Cerebellar nuclear complex (tissue), 1 donor: ENCODE measurements at places on chromosomes 12 and 14.

GRCh38 chr12:45234139-45234865 lies 18.4 kb downstream of the ANO6 start:
- DNase-seq: no peak

- no peak for DNase-seq
Observed at GRCh38 chr14:31740688-31741087, 179.5 kb downstream of the NUBPL start.

- DNase-seq: no peak
Observed at GRCh38 chr14:78840898-78841297, 670.7 kb downstream of the NRXN3 start.

DNA sequence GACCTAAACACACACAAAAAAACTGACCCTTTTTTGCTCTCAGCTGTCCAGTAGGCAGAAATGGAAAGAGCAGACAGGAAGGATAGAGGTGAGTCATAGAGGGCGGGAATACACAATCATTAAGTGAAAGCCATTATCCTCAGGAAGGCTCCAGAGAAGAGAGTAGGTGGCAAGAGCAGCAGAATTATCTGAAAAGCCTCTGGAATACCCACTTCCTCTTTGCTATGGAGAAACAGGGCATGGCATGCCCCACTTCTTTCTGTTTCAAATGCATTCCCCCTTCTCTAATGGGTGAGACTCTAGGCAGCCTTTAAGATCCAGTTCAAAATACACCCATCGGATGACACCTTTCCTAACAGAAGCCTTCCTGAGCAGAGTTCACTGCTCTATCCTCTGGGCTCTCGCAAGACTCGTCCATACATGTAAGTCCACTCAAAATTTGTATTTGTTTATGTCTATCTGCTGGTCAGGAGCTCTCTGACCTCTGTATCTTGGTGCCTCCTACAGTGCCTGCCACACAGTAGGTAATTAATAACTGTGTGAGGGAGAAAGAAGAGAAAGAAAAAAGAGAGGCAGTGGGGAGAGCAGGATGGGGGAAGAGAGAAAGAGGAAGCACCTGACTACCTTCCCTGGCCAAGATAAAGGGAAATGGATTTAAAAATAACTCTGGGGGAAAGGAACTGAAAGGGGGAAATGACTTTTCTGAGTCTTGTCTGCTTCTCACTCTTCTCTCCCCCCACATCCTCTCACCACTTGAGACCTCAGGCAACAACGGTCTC lies 8.5 kb downstream of the KLHL33 start:
- DNase-seq: no peak

- no peak for DNase-seq
Observed at GRCh38 chr14:23528555-23528954, 23.0 kb downstream of the ZFHX2 start.

DNA sequence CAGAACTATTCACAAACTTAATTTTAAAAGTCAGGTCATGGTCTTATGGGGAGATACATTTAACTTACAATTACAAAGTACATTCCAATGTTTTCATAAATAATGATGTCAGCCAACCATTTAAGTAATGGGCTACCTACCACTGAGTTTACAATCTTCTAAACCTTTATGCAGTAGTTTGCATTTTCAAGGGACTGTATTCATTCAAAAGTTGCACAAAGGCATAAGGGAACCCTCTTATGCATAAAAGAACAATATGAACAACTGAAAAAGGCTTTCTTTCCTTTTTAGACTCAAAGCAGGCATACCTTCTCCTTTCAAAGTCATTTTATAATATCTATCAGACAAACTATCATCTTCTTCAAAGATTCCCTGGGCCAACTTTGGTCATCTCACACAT lies 230.2 kb downstream of the SLC2A13 start:
- no peak for DNase-seq

GRCh38 chr12:48198672-48198971 lies 4.5 kb downstream of the OR10AD1 start:
- no peak for DNase-seq

GRCh38 chr14:95189367-95190132 lies 32.2 kb upstream of the DICER1 start:
- no peak for DNase-seq

DNA sequence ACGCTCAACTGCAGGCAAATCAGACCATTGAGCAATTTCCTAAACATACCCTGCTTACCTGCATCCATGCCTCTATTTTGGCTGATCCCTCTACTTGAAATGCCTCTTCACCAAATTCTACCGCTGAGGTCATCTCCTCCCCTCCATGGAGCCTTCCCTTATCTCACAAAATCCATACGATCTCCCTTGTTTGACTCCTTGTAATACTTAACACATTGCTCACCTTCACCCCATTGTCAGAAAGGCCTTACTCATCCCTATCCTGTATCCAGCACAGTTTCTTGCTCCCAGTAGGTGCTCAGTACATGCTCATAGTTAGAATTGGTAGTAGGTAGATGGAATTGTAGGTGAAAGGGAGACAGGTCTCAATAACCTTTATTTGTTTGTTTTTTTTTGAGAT lies 5.4 kb downstream of the DDN start:
- no peak for DNase-seq

- no peak for DNase-seq
Observed at GRCh38 chr12:75236206-75236605, 26.6 kb upstream of the KCNC2 start.

DNA sequence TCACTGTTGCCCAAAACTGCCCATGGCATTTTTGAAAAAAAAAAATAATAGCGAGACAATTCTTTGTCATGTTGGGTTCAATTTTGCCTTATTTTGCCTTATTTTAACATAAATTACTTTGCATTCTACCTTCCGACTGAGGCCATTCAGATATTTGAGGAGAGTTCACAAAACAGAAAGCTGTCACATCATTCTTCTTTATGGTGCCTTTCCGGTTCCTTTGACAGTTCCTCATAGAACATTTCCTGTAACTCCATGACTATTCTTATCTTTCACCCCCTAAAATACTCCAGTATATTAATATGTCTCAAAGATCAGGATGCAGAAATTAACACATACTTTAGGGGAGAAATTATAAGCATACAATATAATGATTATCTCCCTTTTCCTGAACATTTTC lies 476.7 kb downstream of the NOVA1 start:
- DNase-seq: no peak
